ENCODE measurements at places on chromosomes 7 and 10.

DNA sequence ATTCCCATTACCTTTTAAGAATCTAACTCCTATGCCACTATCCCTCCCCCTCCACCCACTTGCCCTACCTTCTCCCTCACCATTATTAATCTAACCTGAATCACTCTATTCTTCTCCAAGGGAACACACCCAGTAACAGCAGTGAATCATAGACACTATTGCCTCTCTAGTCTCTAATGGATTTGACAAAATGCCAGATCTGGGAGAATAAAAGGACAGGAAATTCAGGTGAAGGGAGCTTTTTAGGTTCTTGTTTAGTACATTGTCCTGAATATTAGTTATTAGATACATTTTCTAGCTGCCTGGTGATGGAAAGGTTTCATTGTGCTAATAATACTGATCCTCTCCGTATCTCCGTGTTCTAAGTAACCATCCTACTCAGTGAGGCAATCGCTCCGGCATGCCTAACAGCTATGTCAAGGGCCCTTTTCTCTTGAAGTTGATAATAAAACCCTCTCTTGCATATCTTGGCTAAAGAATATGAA is 4.1 kb upstream of the SFR1 start:
- DNase-seq: no peak

DNA sequence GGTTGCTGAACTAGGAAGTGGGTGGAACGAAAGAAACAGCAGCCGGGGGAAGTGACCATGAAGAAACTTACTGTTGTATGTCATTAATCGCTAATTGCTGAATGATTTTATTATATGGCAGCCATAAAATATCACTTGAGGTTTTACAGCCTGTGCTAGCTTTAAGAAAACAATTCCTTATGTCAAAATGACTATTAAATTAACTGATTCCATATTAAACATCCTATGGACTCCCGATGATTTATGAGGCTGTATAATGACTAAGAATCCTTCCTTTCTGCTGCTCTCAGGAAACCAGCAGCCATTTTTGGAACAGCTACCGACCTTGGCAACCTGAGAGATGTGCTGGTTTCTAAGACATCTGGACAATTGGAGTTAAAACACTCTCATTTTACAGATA is 421.9 kb downstream of the SORCS3 start:
- no peak for DNase-seq

DNA sequence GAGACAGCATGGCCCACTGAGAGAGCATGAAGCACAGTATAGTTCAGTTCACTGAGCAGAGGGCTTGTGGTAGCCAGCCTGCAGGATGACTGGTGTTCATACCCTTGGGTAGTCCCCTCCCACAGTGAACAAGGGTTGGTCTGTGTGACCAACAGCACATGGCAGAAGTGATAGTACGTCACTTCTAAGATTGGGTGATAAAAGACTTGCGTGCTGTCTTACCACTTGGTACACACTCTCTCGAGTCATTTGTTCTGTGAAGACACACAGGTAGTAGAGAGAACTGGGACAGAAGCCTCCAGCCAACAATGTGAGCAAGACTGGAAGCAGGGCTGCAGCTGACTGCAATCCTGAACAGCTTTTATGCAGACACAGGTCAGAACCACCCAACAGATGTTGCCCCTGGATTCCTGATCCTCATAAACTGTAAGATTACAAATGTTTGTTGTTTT is 14.6 kb downstream of the EPC1 start:
- DNase-seq: no peak

DNA sequence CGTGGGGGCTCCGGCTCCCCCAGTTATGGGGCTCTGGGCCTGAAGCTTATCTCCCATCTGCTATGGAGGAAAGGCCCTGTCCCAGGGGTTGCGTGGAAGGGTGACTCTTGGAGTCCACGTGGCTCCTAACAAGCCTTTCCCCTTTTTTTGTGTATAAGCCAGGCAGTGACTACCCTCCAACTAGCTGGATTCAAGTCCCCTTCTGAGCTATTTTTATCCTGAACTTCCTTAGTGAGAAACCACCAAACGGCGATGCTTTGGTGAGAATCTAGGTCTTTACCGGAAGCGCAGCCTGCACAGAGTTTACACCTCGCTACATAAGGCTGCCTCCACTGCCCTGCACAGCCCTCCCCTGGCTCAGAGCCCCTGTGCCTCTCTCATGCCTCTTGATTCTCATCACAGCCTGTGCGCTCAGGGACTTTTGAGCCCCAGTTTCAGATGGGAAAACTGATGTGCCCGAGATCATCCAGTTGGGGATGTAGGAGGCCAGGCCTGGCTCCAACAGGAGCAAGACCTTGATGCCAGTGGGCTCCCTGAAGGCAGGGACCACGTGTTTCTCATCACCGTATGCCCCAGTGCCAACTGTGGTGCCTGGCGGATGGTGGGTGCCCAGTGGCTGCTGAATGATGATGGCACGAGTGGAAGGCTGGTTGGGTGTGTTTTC is 102.3 kb upstream of the PPIF start:
- no peak for DNase-seq

DNA sequence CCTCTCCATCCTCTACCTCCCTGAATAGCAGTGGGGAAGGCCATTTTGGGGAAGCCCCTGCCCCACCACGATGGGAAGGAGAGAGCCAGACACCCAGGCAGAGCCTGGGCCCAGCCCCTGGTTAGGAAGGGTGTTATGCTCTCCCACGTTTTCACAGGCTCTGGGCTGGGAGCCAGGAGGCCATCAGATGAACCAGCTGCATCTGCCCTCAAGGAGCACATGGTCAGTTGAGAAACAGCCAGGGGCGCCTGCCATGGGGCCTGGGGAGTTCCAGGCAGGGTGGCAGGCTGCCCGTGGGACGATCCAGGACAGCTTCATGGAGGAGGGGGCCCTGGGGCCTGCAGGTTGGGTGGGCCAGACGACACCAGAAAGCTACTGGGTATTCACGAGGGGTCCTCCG is 47.5 kb downstream of the CAMK2B start:
- DNase-seq: no peak

DNA sequence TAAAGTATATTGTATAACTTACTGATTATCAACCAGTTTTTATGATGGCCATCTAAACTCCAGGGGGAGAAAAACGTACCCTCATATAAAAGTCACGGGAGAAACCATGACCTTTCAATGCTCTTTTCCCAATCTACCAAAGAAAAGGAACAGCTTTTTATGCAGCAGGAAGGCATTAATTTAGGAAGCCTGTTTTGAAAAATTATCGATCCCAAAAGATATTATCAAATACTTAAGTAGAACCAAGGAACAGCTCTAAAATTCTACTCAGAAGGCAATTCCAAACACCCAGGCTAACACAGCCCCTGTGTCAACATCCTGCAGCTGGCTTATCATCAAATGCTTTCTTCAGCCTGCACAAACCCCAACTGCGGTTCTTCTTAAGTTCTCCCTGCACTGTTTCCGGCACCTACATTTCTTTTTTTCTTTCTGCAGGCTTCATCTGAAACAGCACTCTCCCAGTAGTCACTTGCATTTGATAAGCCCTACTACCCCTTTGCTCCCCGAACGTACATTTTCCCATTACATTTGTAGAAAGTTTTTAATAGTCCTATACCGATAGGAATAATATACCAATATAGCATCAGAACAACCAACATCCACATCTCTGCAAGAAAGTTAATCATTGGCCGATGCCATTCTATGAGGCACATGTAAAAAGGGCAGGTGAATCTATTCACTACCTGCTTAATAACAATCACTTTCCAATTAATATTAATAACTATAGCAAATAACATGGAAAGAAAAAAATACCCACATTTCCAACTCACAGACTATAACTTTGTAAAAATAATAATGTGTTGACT is 47.9 kb downstream of the PIP4K2A start:
- no peak for DNase-seq

DNA sequence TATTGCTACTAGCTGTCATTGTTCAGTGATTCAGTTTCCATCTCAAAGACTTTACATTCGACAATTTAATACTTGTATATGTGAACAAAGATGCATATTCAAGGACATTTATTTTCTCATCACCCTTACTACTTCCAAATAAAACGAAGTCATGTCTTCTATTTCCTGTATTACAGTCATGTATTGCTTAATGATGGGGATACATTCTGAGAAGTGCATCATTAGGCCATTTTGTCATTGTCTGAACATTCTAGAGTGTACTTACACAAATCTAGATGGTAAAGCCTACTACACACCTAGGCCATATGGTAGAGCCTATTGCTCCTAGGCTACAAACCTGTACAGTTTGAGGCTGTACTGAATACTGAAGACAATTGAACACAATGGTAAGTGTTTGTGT is 6.5 kb downstream of the C10orf95 start:
- no peak for DNase-seq

GRCh38 chr10:98589007-98589406 is 142.3 kb upstream of the HPS1 start:
- no peak for DNase-seq

- DNase-seq: no peak
These were observed 958 bp upstream of the ESYT2 start for GRCh38 chr7:158830211-158830723.

GRCh38 chr7:79272066-79272669 is 181.3 kb downstream of the MAGI2 start:
- DNase-seq: peak; percentile 43

DNA sequence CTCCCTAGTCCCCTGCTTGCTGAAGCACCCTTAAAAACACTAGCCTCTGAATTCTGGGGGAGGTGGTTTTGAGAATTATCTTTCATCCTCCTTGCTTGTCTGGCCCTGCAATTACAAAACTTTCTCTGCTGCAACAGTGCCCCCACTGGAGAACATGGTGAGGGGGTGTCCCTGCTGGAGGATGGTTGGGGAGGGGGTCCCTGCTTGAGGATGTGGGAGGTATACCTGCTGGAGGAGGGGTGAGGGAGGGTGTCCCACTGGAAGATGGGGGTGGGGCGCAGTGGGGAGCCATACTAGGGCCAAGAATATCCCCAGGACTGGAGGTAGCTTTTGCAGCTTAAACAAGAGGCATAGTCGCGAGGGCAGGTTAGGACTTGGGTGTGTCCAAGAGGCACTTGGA is 3.2 kb upstream of the POLM start:
- no peak for DNase-seq

GRCh38 chr10:117363028-117363427 is 12.2 kb downstream of the PDZD8 start:
- no peak for DNase-seq

- DNase-seq: no peak
These were observed 64.0 kb downstream of the MTPAP start for GRCh38 chr10:30284865-30285594.

DNA sequence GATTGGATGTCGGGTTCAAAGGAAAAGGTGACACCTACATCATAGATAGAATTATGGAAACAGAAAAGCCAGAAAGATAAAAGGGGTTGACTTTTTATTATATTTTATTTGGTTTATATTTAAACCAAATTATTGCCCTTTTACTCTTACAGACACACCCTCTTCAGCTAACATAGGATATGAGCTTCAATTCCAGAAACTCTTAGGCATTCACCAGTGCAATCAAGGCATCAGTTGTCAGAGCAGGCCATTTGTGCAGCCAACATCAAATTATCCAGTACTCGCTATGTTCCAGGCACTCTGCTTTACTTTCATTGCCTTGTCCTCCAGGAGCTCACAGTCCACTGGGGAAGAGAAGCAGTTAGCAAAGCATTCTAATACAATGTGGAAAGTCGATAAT is 347.5 kb downstream of the TFEC start:
- DNase-seq: no peak

GRCh38 chr7:140674899-140675701 is 2.4 kb downstream of the ADCK2 start:
- no peak for DNase-seq

- DNase-seq: no peak
These were observed 74.0 kb downstream of the ARID5B start for GRCh38 chr10:61975391-61975932.

DNA sequence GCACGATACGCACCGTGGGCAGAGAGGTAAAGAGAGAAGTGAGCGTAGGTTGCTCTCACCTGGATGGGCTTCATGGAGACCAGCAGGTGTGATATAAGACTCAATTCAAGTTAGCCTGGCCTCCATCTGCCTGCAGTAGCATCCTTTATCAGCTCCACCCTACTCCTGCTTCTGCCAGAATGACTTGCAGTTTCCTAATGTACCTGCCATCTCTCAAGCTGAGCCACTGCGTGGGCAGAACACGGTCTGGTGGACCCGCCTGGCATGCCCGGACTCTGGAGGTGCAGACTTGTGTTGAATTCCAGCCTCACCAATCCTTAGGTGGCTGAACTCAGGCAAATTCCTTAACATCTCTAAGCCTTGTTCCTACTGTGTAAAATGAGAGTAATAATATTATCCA is 64.3 kb downstream of the STEAP1B start:
- DNase-seq: no peak

DNA sequence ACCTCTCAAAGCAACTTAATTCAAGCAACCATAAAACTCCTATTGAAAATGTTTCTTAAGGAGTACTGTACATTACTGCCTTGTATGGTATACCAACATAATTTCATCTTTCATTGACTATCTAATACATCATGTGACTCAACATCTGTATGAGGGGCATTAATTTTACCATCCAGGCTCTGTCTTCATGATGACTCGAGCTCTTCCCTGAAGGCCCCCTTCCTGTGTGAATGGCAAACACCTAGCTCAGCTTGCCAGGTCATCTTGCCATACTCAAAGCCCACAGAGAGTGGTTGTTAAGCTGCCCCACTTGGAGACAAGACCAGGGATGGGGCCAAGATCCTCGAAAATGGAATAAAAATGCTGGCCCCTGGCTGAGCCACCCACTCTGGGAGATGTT is 82.4 kb downstream of the SGMS1 start:
- DNase-seq: no peak

DNA sequence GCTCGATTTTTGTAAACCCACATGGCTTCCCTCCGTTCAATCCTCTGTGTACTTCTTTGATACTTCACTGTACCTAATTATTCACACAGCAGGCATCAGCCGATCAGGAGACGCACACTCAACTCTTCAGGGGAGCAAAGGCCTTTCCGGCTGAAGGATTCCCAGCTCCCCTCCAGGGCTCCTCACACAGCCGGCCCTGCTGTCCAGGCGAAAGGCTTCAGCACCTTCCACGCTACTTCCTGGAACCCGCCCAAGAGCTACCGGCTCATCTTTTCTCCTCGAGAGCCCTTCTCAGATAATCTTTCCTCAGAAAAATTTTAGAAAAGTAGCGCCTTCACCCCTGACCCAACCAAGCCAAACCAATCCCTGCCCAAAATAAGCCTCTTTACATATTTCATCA is 270.4 kb downstream of the ZMYND11 start:
- DNase-seq: no peak

GRCh38 chr10:17190602-17191001 is 10.9 kb downstream of the TRDMT1 start:
- no peak for DNase-seq

- DNase-seq: no peak
These were observed 3.9 kb downstream of the CASD1 start for GRCh38 chr7:94513565-94513860.

DNA sequence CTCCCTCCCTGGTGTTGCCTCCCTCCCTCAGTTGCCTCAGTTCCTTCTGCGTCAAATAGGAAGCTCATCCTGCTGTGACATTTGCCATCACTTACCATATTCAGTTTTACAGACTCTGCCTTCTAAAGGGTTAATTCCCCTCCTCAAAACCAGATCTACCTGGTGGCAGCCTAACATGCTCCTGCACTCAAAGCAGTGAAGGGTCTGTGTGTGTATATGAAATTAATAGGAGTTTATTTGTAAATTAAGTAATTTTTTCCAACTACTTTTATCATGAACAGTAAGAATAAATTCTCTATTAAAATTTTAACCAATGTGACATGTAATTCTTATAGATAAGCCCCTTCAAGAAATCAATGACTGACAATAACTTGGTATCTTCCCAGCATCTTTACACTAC is 158.6 kb upstream of the INSYN2A start:
- no peak for DNase-seq

Data from NCI-H2171 (cell line).